ENCODE measurements at places on chromosomes 13 and 19. TPM values are rescaled to one million over a fixed set of nuclear protein-coding genes. Genes with fewer than 3 reads are reported as not detected.

ERICH4 gene
- not detected for total RNA-seq

ERICH6B gene
- total RNA-seq, result not detected

DNA sequence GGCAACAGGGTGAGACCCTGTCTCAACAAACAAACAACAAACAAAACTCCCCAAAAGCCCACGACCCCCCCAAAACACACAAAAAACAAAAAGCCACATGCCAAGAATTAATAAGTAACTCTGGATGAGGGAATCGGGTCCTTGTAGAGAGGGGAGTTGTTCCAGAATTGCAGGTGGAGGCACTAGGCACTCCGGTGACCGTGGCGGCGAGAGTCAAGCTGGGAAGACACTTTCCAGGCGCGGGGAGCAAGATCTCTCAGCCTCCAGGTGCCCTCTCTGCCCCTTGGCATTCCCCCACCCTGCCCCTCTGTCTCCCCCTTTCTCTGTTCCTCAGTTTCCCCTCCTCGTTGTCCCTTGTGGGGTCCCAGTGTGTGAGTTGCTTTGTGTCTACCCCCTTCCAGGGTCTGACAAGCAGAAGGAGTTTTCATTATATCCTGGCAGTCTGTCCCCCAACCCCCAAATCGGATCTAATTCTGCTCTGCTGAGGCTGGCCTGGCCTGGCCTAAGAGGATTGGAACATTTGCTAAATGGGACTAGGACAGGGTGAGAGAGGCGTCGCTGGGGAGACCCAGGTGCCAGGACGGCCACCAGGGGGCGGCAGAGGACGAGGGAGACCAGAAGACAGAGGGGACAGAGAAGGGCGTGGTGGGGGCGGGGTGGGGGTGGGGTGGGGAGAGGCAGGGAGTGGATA, 8.3 kb upstream of the CRX start:
- peaks cover 16% of the 10 kb centered on the region for H3K27me3 ChIP-seq
- no peak overlapping the region for H3K27ac ChIP-seq
- no peaks in the 10 kb centered on the region for H3K4me1 ChIP-seq
- H3K36me3 ChIP-seq, result no peaks in the 10 kb centered on the region
- DNase-seq, result peak; percentile 68

GRCh38 chr13:45768656-45769479, 66.7 kb downstream of the CBY2 start:
- no peak overlapping the region for H3K4me3 ChIP-seq
- DNase-seq, result no peak
- no peaks in the 10 kb centered on the region for H3K4me1 ChIP-seq
- no peak overlapping the region for H3K27ac ChIP-seq

GRCh38 chr19:18842166-18842565, 10.4 kb downstream of the UPF1 start:
- peaks cover 20% of the 10 kb centered on the region for H3K4me1 ChIP-seq
- H3K36me3 ChIP-seq, result peaks cover 24% of the 10 kb centered on the region
- no peaks in the 10 kb centered on the region for H3K27me3 ChIP-seq
- no peak overlapping the region for H3K4me3 ChIP-seq
- no peak overlapping the region for H3K27ac ChIP-seq

DNA sequence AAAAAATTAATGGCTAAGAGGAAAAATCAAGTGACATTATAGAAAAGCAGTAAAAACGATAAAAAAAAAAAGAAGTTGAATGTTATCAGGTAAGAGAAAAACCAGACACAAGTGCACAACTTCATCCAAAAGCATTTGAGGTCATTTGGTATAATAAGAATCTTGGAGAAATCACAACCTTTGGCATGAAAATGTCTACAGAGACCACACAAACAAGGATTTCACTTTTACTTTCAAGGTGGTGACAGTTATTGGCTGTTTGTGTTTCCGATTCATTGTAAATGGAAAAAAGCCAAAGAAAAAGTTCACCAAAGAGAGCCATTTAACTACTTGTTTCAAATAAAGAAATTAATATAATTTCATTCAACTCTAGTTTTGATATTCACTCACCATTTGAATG, 1193.5 kb downstream of the PCDH9 start:
- no peaks in the 10 kb centered on the region for H3K36me3 ChIP-seq
- no peaks in the 10 kb centered on the region for H3K27me3 ChIP-seq
- no peaks in the 10 kb centered on the region for H3K4me1 ChIP-seq

DNA sequence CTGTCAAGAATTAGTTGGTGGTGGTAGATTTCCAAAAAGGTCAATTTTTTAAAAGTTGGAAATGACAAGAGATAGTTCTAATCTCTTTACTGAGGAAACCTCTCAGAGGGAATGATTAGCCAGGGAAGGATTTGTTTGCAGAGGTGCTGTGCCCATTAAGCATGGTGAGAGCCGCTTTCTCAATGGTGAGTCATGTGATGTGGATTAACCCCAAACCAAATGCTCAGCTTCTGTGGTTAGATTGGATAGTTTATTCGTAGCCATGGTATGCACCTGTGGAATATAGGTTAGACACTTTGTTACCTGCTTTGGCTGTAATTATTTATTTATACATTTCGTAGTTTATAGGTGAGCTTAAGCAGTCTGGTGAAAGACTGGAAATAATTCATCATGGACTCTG, 7.1 kb downstream of the HNRNPM start:
- peak overlapping the region; percentile 45 for H3K27ac ChIP-seq
- peaks cover 40% of the 10 kb centered on the region for H3K4me1 ChIP-seq
- H3K4me3 ChIP-seq, result no peak overlapping the region
- no peak for DNase-seq
